ENCODE measurements at places on chromosomes 7 and 10.

DNA sequence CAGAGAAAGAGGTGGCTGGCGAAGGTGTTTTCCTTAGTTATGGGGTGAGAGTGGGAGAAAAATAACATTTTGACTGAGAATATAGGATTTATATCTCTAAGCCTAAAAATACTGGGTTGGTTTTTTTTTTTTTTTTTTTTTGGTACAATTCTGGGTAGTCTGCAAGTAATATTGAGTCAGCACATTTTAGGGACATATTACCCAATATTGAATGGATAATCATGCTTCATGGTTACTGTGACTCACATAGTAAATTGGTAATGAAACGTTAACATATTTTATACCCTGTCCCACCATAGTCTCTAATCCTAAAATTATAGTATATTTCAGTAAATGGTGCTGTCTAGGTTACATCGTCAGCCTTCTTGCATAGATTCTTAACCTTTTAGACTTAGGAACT lies 91.4 kb downstream of the TPST1 start:
- no peak for DNase-seq

- peak; percentile 24 for DNase-seq
Observed at GRCh38 chr7:27151931-27152815, at the start of gene HOXA3. HOXA3 (minus strand) TSS chr7:27152583; CDS start chr7:27110640, 41,943 bp downstream.

GRCh38 chr7:75762350-75762917 lies 9.6 kb downstream of the CCL26 start:
- DNase-seq = no peak

GRCh38 chr7:132622081-132622480 lies 45.8 kb upstream of the PLXNA4 start:
- DNase-seq = no peak

DNA sequence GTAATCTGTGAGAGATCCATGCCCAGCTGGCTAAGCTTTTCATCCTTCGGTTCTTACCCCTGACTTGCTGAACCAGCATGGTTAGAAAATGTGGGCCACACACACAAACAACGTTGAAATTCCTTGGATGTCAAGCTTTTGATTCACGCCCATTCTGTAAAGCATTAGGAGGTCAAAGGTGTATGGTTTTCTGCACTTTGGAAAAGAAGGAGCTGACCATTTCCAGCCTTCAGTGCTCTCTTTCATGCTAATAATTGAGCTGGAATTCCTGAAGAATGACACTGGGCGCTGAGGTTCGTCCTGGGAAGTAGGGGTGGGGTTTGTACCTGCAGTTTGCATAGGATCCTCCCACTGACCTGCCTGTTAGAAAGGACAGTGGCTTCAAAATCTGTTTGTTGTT lies 23.1 kb downstream of the KLF6 start:
- peak; percentile 10 for DNase-seq

GRCh38 chr7:22799633-22800032 lies 23.0 kb downstream of the TOMM7 start:
- DNase-seq = no peak

DNA sequence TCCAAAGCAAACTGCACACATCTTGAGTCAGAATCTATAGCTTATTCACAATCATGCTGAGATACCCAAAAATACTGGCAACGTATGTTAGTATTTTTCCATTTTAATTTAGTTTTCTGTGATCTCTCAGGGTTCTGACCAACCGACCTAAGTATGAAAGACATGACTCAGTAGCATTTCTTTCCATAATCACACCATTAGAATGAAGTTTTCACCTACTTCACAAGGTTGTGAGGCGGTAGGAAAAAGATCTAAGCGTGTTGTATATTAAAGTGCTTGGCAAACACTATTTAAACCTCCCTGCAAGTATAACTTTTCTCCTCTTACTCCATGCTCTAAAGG lies 49.1 kb downstream of the PLCE1 start:
- DNase-seq = no peak

GRCh38 chr10:44558521-44558920 lies 173.6 kb upstream of the CXCL12 start:
- DNase-seq = no peak

DNA sequence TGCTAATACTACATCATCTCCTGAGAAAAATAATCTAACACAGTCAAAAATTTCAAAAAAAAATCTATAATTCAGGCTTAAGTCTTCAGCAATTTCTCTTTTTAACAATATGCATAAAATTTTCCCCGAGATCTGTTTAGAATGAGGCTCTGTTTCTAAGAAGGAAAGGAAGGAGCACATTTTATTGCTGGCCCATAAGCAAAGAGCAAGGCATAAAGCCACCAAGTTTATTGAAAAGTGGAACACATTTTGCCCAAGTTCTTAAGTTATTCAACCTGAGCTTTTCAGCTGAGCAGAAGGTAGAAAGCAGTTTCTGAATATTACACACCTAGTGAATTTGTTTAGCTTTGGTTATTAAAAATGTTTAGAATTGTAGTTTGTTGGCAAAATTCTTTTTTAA lies 73.9 kb downstream of the AGMO start:
- no peak for DNase-seq

DNA sequence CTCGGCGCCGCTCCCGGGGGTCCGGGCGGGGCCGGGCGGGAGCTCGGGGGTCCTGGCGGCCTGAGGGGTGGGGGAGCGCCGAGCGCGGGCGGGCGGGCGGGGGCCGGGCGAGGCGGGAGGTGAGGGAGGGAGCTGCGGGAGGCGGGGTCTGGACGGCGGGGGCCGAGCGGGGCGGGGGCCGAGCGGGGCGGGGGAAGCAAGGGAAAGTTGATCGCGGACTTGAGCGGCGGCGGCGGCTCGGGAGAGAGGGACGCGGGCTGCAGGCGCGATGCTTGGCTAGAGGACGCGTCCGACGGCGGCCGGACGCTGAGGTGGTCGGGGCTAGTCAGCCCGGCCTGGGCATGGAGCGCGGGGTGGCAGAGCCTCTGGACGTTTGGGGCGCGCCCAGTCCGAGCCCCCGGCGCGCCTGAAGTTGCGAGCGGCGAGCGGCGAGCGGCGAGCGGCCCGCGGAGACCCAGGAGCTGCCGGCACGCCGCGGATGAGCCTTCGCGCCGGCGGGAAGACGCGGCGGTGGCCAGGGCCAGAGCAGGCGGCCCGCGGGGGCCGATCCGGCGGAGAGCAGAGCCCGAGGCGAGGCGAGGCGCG lies at the start of gene CDH23:
TSS of gene CDH23 (plus strand) at position 210 of the 585 bp plus-strand sequence. CDS start 42,912 bp downstream, outside the sequence.
- DNase-seq = no peak

- DNase-seq = no peak
Observed at GRCh38 chr7:123692471-123692877, 36.8 kb downstream of the LMOD2 start.

- DNase-seq = no peak
Observed at GRCh38 chr10:30248728-30249127, 100.3 kb downstream of the MTPAP start.

DNA sequence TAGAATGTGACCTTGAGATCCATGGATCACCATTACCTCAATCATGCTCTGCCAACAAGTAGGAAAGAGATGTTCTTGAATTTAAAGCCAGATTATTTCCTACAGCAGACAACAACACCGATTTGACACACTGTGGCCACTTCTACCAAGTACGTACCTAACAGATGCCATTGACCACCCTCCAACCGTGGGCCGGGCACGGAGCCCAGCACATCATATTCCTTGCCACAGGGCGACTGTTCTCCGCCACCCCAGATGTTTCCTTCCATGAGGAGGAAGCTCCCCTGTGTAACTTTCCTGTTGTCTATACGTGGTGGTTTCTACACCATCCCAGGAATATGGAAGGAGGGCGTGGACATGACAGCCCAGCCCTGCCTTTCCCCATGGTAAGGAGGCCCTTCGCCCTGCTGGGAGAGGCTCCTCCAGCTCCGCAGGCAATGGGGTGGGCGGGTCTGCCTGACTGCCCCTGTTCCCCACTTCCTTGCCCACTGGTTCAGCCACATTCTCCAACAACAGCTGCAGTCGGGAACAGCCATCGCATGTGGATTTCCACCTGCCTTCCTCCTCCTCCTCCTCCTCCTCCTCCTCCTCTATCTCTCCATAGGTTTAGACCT lies 7.2 kb downstream of the CHST15 start:
- DNase-seq = no peak

DNA sequence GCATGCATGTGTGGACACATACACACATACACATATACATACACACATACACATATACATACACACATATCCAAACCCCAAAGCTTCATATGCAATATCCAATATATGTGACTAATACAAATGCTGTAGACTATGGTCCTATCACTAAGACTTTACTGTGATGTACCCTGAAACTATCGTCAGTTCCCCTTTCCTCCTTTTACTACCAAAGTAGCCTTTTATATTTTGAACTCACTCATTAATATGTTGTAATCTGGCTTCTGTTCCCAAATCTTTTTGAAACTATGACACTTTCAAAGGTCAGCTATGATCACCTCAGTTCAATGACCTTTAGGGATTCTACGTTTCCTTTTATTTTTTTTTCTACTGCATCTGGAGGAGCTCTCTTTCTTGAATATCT lies 64.8 kb upstream of the TFEC start:
- no peak for DNase-seq

DNA sequence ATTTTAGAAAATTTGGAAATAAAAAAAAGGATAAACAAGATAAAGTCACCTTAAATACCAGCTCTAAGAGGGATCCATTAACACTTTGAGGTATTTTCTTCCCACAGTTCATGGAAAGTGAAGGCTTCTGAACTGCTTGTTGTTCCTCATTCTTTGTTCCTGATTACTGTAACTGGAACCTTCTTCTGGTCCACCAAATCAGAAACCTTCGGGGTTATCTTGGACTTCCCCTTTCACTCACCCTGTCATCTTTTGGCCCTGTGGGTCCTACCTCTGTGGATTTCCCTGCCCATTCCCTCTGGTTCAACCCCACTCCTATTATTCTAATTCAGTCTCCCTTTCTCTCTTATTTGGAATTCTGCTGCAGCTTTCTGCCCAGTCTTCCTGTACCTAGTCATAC lies 116.5 kb upstream of the PRPS1L1 start:
- DNase-seq = no peak

DNA sequence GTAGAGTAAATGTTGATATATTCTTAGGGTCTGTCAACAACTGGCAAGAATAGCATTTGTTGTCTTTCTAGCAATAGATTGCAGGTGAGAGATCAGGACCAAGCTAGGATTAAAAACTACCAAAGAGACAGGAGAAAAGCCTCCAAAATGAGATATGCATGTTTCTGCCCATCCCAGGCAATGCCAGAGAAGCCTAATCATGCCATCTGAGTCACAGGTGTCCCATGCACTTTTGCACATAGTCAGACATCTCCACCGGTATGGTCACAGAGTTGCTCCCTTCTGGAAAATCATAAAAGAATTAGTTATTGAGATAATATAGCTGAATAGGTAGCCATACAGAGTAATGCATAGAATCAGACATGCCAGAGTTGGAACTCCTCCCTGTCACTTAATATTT lies 50.6 kb downstream of the PDK4 start:
- no peak for DNase-seq

GRCh38 chr10:6953271-6953801 lies 373.3 kb upstream of the PRKCQ start:
- DNase-seq = no peak

DNA sequence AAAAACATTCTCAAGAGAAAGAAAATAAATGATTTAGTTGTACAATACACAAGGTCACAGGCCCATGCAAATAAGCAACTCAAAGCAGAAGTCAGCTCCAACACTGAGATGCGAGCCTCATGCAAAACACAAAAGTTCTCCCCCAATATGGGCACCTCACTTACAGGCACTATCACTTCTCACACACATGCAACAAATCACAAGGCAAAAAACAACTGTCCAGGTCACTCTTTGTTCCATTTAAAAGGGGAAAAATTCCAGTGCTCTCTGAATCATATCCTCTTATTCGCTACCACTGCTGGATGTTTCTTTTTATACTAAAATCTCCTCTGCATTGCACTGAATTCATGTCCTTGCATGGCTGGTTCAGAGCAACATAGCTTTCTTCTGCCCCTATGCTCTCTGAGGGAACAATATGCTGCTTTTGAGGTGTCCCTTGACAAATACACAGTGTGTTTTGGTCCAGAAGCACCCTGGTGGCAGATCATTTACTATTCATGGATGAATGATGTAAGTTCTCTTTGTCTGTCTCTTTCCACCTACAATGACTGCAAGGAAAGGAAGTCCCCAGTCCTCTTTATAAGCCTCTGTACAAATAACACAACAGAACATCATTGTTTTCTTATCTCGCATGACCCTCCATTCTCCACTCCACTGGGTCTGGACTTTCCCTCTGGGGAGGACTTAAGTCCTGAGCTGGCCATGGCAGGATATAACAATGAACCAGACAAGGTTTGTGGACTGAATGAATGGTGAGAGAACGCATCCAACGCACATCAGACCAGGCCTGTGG lies 85.4 kb upstream of the GSDME start:
- no peak for DNase-seq

DNA sequence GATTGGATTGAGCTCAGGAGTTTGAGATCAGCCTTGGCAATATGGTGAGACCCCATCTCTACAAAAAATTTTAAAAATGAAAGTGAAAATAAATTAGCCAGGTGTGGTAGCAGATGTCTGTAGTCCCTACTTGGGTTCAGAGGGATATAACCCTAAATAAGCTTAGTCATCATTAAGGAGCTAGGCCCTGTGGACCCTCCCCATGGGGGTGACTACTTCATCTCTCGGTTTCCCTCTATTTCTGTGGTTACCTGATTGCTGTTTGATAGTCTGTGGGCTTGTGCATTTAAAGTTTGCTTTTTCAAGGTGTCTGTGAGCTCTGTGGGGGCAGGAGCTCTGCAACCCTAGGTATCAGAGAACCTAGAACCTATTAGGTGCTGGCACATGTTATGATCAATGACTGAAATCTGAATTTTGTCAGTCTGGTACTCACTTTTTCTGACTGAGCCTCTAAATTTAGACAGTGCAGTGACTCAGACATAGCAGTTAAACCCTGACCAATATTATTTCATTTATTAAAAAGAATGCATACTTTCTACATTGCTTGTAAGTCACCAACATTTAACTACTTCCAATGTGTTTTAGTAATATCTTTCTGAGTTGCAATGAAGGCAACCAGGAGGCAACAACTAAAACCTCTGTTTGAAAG lies 8.1 kb upstream of the CUZD1 start:
- DNase-seq = no peak

Measured in activated T-cell treated with anti-CD3 and anti-CD28 coated beads, Interleukin-2, amount 50 U/mL, for 48 hours (primary cell).